Kasumi-1 (cell line): ENCODE measurements at places on chromosomes 12 and 14.

DNA sequence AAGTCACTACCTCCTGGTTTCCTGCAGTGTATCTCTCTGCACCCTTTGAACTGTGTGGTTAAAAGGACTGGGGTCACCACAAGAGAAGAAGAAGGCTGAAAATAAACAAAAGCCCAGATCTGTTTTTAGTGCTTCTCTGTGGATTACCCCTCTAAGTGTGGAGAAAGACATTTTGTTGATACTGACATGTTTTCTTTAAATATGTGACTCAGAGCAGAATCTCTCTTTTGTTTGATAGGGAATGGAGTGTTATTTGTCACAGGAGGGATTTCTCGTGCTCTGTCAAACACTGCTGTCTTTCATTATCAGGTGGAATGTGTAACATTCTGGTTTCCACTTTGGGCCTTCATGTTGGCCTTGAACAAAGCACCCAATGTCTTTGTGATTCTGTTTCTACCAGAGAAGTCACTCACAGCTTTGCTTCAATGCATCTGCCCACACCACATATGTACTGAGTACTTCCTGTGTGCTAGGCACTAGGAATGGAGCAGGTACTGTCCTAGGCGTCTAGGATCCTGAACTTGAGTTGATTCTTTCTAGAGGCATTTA is 82.1 kb downstream of the PLXNC1 start:
- DNase-seq, result no peak

DNA sequence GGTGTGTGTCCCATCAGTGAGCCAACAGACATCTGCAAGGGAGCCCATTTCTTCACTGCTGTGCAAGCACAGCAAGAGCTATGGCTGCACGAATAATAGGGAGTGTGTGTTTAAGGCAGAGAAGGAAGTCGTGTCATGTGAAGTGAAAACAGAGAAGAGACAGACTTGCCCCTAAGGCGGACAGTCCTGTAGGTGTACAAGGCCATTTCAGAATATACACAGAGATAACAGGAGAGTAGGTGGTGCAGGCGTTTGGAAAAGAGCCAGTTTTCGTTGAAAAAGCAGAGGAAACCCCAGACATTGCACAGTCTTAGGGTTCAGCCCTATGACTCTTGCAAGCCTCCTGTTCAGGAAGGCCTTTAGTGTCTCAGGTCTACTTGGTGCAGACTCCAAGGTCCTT is 46.3 kb upstream of the RNU6-8 start:
- no peak for DNase-seq

DNA sequence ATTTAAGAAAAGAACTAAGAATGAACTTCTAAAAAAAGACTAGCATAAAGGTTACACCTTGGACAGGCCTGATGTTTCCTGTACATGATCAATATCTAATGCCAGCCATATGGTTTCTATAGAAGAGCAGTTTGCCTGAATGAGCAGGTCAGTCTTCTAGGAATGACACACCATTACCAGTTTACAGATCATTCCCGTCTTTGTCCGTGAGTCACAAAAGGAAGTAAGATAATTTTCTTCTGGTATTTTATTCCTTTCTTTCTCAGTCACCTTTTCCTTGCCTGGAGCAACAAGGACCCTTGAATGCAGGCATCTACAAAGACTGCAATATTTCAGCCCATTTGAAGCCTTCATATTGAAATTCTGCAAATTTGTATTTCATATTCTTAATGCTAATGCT is 44.6 kb upstream of the CNTN1 start:
- DNase-seq, result no peak

DNA sequence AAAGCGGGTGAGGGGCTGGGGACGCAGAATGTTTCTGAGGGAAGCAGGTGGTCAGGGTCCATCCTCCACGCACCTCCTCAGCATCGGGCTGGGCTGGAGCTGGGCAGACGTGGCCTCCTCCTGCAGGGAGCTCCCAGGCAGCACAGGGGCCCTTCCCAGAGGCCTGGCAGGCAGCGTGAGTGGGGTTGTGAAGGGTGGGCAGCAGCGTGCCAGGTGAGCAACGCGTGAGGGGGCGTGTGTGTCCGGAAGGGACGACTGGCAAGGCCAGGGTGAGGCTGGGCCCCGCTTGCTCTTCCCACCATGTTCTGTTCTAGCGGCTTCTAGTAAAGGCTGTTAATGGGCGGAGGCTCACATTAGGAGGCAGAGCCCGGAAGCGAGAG is 17.1 kb downstream of the ANKRD9 start:
- no peak for DNase-seq

GRCh38 chr14:53603994-53604393 is 352.6 kb downstream of the BMP4 start:
- no peak for DNase-seq

- DNase-seq, result no peak
Measured at GRCh38 chr12:70763666-70764065, 126.4 kb upstream of the PTPRB start.

DNA sequence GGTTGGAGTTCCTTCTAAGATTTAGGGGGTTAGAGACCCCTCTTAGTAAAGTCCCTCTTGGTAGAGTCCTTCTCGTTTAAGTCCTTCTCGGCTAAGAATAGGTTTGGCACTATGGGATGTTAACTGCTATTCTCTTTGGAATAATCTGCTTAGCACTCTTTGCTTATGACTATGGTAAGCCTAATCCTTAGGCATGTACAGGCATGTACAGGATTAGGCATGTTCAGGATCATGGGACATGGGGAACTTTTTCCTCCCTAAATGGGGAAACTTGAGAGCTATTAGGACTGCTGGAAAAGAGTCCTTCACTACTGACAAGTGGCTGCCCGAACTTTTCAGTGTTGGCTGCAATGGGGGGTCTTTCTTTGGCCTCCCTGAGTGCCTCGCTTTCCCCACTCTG is 193.3 kb downstream of the TMEM117 start:
- DNase-seq, result no peak

- DNase-seq, result no peak
Measured at GRCh38 chr14:84655014-84655413, 874.9 kb upstream of the FLRT2 start.

DNA sequence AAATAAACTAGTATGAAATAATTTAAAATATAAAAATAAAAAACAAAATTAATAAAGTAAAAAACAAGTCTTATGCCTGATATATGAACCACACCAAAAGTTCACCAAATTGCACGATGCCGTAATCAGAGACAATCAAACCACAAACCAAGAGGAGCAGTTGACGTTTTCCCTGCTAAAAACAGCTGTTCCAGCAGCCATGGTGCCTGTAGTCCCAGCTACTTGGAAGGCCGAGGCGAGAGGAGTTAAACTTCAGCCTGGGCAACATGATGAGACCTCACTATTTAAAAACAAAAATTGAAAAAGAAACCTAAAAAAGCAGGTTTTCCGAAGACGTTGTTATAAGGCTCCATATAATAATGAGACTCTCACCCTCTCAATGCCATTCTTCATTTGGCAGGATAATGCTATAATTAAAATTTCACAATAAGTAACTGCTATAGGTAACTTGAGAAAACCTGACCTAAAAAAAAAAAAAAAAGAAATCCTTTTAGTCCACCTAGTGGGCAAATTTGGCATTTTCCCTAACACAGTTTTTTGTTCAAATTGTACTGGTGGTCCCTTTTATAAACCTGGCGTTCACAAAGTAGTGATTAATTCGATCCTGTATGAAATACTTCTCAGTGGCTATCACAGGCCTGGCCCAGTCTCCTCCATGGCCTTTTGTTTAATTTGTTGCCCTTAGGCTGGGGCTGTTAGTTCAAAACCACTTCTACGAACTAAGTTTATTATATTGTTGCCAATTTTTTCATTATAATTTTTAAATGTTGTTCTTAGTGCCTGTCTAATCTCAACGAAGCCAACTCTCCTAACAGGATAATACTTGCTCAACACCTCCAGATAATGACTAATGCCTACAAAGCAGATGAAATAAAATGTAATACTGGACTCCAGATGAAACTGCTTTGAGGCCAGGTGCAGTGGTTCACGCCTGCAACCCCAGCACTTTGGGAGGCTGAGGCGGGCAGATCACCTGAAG is 62.1 kb downstream of the TNFAIP2 start:
- DNase-seq, result peak; percentile 3
